DMS153 (cell line): ENCODE measurements at places on chromosomes 5 and 9.

GRCh38 chr5:136701191-136701590, 335.8 kb upstream of the TRPC7 start:
- DNase-seq = no peak

DNA sequence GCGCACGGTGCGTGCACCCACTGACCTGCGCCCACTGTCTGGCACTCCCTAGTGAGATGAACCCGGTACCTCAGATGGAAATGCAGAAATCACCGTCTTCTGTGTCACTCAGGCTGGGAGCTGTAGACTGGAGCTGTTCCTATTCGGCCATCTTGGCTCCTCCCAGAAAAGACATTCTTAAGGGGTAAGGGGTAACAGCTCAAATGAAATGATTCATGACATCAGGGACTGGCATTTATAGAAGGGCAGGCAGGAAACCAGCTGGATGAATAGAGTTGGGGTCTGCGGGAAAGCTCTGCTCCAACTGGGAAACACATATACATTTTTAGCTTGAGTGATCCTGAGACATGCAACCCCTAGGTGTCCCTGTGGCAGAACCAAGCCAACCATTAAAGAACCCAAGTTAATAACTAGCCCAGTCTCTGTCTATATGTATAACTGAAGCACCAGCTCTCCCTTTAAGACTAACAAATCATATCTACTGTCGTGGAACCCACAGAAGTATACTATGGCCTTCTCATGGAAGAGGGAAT, 119.3 kb downstream of the LMNB1 start:
- DNase-seq = no peak

DNA sequence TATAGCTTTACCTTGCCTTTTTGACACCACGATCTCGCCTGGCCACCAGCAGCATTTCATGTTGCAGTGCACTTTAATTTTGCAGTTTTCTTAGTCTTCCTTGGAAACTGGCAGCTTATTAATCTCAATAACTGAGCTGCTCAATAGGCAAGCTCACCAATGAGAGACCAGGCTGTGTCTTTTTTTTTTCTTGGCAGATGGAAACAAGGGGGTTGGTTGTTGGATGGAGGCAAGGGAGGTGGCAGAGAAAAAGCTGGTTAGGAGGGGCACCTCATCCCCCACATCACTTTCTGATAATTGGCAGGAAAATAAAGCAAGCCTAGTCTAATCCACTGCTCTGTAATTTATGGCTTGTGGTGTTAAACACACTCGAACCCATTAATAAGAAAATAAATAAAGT, 324.5 kb upstream of the WWC1 start:
- DNase-seq = no peak

- DNase-seq = no peak
These were observed 341.4 kb upstream of the PRR16 start for GRCh38 chr5:120122703-120123102.

GRCh38 chr9:33437205-33437604, 10.2 kb downstream of the AQP3 start:
- DNase-seq = no peak

GRCh38 chr9:128823903-128824406, 5.6 kb downstream of the SPOUT1 start:
- DNase-seq = no peak

DNA sequence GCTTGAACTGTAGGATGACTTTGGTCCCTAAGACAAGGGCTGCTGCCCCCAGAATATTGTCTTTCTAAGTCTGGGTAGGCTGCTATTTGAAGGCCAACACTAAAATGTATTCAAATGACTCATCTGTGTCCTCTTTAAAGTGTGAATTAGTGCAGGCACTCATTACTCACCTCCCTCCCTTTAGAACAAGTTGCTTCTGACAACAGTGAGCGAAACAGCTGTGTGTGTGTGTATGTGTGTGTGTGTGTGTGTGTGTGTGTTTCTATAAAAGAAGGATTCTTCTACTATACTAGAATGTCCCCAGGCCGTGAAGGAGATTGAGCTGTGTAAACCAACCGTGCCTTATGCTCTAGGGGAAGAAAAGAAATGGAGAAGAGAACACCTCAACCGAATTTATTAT, 1337.2 kb downstream of the PTPRD start:
- no peak for DNase-seq

GRCh38 chr5:98839469-98840383, 66.3 kb downstream of the RGMB start:
- no peak for DNase-seq
